Activated naive CD8-positive, alpha-beta T cell treated with anti-CD3 and anti-CD28 coated beads for 36 hours (primary cell): ENCODE measurements at places on chromosomes 4 and X.

- peaks cover 5% of the 10 kb centered on the region for H3K4me1 ChIP-seq
- no peak within 1 kb of the TSS for H3K27ac ChIP-seq
- H3K36me3 ChIP-seq = peaks cover 6% of the 10 kb centered on the region
- no peak for DNase-seq
- H3K27me3 ChIP-seq = peaks cover 76% of the 10 kb centered on the region
Observed at GRCh38 chr4:4226606-4227438, at the start of gene OTOP1. OTOP1 (minus strand) TSS chr4:4226929; CDS start chr4:4226864, 65 bp downstream.

- H3K27me3 ChIP-seq = peaks cover 18% of the 10 kb centered on the region
- no peak for DNase-seq
- H3K36me3 ChIP-seq = no peaks in the 10 kb centered on the region
- no peak overlapping the region for H3K27ac ChIP-seq
- H3K4me1 ChIP-seq = no peaks in the 10 kb centered on the region
Observed at GRCh38 chr4:185955826-185956543, 113.0 kb upstream of the TLR3 start.

DNA sequence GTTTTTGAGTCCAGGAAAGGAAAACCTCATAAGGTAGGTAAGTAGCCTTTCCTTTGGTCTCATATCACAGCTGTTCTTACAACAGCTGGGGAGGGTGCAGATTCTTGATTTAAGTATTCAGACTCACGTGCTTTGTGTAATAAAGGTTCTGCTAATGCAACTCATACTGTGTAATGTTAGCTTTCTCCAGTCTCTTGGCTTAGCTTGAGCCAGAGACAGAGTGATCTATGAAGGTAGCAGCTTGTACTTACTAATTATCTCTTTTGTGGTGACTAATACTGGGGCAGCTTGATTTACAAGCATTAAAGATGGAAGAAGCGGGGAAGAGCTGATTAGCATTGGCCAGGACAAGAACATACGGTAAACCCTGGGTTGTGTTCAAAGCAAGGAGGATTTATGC, 80.3 kb downstream of the LNX1 start:
- no peaks in the 10 kb centered on the region for H3K4me1 ChIP-seq
- no peak overlapping the region for H3K4me3 ChIP-seq
- peaks cover 10% of the 10 kb centered on the region for H3K27me3 ChIP-seq
- no peak overlapping the region for H3K27ac ChIP-seq
- DNase-seq = no peak
- H3K36me3 ChIP-seq = no peaks in the 10 kb centered on the region

GRCh38 chrX:109857584-109858228, 124.6 kb upstream of the ACSL4 start:
- no peak for DNase-seq
- H3K4me1 ChIP-seq = no peaks in the 10 kb centered on the region
- no peaks in the 10 kb centered on the region for H3K36me3 ChIP-seq
- no peaks in the 10 kb centered on the region for H3K27me3 ChIP-seq
- no peak overlapping the region for H3K4me3 ChIP-seq
- H3K27ac ChIP-seq = no peak overlapping the region

DNA sequence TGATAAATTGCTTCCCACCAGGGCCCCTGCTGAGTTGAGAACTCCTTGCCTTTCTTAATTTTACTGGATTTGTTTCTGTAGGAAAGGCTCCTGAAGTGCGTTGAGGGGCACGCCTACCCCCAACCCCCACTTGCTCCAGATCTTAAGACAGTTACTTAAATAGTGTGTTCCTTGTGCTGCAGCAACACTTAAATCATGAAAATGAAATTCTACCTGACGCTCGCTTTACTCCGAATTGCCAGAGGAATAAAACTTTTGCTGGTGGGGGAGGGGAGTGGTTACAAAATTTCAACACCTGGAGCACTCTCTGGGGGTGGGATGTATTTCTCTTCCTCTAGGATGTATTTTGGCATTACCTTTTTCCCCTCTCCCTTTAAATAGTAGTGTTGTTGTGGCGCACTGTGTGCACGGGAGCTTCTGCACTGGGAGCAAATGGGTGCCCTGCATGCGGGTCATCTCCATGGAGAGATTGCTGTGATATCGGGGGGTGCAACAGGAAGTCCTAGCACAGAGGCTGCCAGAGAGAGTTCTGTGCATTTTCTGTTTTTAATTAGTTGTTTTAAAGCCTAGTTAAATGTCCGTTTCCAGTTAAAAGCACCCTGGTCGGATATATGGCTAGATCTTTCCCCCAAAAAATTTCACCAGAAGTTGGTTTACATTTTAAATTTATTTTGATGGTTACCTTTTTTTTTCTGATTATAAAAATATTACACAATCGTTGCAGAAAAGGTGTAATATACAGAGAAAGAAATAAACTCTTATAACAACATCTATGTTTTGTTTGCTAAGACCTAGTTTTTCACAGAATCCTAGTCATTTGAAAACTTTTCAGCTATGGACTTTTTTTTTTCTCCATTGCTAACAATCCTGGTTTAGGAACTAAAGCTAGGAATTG, 207.7 kb downstream of the SOWAHB start:
- peaks cover 19% of the 10 kb centered on the region for H3K4me1 ChIP-seq
- H3K27me3 ChIP-seq = peaks cover 78% of the 10 kb centered on the region
- H3K27ac ChIP-seq = no peak overlapping the region
- H3K36me3 ChIP-seq = no peaks in the 10 kb centered on the region
- DNase-seq = no peak

DNA sequence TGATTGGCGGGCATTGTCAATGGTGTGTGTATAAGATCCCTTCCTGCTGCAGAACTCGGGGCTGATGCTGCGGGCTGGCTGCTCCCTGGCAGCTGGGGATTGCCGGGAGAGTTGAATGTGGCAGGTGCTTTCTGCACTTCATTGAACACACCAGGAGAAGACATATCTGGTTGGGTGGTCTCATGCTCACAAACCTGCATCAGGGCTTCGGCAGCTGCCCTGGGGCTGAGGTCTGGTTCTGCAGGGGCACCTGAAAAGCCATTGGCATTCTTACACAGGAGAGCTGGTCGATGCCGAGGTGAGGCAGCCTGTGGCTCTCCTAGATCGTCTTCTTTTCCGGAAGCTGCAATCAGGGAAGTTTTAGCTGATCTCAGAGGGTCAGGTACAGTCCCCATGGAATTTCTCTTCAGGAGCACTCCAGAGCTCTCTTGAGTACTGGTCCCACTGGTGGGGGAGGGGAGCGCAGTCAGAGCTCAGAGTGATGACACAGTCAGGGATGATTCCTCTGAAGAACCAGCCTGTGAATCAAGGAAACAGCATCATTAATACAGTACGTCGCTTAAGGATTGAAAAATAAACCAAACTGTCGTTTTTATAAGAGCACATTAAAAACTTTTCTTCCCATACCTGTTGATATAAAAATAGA, 57.8 kb downstream of the GPRIN3 start:
- DNase-seq = no peak
- no peak overlapping the region for H3K27ac ChIP-seq
- no peaks in the 10 kb centered on the region for H3K27me3 ChIP-seq
- peaks cover 20% of the 10 kb centered on the region for H3K36me3 ChIP-seq

DNA sequence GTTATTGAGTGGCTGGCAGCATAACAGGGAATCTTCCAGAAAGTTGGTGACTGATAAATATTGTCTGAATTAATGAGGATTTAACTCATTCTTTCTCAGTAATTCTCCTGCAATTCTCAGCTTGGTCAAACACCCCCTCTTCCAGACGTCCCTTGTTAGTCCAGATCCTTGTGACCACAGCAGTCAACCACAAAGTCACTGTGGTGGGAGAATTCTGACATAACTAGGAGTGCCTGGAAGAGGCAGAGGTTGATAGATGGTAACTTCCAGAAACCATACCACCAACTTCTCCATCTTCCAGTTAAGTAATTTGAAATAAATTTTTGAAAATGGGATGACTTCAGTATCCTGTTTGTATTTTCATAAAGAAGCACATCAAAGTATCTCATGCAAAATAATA, 90.1 kb downstream of the CEP44 start:
- H3K27me3 ChIP-seq = peaks cover 9% of the 10 kb centered on the region
- no peaks in the 10 kb centered on the region for H3K36me3 ChIP-seq
- no peak overlapping the region for H3K27ac ChIP-seq
- no peak for DNase-seq
- H3K4me1 ChIP-seq = no peaks in the 10 kb centered on the region
- no peak overlapping the region for H3K4me3 ChIP-seq

DNA sequence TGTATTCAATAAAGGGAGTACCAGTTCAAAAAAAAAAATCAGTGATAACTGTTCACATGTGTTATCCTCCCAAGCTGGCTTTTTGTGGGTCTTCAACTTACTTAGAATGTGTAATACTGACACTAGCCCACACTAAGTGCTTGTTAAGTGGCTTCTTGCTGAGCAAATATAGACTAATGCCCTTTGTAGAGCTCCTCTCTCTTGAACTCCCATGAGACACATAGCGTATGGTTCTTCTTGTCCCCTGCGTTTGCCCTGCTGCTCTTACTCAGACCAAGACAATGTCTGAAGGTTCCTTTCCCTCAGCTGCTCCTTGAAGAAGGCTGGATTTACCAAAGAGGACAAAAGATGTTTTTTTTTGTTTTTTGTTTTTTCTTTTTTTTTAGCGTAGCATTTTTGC, 110.9 kb downstream of the FRAS1 start:
- no peak for DNase-seq
- peaks cover 18% of the 10 kb centered on the region for H3K27me3 ChIP-seq
- peaks cover 3% of the 10 kb centered on the region for H3K4me1 ChIP-seq
- H3K27ac ChIP-seq = no peak overlapping the region

DNA sequence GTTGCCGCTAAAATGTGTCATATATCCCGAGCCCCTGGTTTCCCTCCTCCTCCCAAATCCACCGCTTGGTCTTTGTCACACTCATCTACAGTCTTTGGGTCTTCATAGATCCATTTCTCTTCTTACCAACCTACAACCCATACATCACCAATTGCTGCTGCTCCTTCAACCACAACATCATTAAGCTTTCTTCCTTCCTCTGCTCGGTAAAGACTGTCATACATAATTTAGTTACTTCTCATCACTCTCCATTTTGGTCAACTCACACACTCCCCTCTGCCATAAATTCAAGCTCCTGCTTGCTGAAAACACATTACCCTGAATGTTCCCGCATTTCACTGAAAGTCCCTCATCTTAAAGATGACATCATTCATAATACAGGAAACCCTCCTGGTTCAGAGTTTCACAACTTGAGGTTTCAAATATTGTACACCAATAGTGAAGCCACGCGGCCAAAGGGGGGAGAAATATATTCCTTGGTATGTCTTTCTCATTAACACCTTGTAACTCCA, 1.7 kb upstream of the DCTD start:
- peaks cover 32% of the 10 kb centered on the region for H3K4me1 ChIP-seq
- peak overlapping the region; percentile 88 for H3K27ac ChIP-seq
- peaks cover 14% of the 10 kb centered on the region for H3K36me3 ChIP-seq
